ENCODE measurements at places on chromosomes 5 and 9.
A peak's percentile ranks its signal among the peaks of the same experiment; 100 is the strongest.

GRCh38 chr5:4019841-4020240, 424.2 kb downstream of the IRX1 start:
- peak; percentile 29 for DNase-seq

- no peak for DNase-seq
Observed at GRCh38 chr5:178346607-178347334, 114.2 kb upstream of the PHYKPL start.

DNA sequence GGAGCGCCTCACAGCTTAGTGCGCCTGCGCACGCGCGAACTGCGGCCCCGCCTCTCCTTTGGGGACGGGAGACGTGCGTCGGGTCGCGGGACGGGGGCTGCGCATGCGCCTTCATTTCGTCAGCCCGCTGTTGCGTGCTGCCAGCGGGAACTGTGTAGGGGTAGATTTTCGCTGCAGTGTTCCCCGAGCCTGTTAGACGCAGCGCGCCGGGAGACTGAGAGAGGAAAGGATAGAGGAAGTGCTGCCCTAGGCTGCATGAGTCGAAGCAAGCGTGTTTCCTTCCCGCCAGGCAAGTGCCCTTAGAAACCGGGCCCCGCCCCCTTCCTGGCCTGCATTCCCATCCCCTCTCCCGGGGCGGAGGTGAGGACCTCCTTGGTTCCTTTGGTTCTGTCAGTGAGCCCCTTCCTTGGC, 12.3 kb downstream of the ITGA1 start:
- peak; percentile 93 for DNase-seq

DNA sequence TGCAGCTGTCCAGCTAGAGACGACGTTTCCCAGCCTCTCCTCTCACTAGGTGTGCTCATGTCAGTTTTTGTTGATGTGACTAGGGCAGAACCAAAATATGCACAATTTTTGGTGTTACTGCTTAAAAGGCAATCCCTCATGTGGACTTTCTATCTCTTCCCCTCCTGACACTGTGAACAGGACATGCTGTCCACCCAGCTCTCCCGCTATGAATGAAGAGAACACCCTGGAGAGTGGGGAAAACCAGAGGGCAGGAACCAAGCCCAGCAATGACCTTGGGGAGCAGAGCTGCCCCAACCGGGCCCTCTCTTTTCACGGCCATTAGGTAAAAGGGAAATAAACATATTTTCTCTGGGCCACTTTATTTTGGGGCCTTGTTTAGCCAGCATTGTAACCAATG, 46.7 kb upstream of the TBC1D2 start:
- DNase-seq = no peak

DNA sequence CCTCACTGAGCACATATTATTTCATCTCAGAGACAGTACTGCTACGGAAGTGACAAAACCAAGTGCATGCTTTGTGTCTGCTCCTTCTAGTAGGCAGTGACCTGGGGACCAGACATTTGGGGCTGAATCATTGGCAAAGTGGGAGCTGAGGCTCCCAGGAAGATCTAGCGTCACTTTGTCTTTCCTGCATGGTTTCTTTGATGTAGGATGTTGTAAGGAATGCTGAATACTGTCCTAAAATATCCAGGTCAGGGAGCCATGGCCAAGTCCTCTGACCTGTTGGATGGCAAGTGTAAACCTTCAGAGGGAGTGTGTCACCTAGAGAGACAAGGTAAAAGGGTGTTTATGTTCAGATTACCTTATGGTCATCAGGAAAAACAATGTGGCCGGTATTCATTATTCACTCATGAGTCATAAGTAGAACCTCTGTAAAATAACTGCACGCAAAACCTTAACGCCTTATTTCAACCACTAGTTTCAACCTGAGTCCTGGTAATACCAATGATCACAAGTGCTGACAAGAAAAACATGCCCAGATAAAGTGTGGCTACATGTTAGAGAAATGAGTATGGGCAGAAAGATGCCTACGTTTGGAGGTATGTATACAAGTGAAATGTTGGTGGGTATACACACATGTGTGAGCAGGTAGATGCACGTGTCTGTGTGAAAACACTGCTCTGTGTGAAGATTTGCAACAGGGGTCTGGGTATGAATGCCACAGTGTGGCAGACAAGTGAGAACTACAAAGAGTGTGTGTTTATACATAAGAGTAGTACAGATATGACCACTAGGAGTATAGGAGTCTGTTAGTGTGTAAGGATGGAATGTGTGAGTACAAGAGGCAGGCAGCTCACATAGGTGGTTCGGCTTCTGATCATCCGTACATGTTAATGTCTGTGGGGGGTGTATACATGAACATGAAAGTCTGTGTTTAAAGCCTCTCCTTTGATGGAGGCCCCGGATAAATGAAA, 263.9 kb downstream of the SPOCK1 start:
- DNase-seq = no peak
